T-cell (primary cell): ENCODE measurements at places on chromosomes 4 and X. TPM values are rescaled to one million over a fixed set of nuclear protein-coding genes. Genes with fewer than 3 reads are reported as not detected.

The TMEM35A gene
- total RNA-seq: not detected

DNA sequence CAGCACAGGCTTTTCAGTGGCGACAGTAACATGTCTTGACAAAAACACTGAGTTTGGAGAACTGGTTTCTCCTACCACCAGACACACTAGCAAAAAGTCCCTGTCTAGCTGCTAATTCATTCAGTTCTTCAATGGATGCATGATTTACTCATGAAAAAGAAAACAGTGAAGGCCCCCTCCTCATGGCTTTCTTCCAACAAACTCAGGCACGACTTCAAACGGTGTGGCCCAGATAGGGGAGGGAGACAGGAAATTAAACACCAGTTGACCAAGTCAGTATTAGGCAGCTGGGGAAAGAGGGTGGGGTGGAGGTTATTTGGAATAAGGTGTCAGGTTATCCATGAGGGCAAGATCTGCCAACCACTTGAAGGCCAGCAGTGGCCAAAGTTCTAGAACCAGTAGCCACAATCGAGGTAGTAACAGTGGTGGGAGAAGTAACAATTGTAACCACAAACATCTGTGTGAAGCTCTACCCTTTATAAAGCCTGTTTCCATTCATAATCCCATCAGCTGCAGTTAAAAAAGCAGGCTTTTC, 60.2 kb downstream of the SEPSECS start:
- no peak for DNase-seq

DNA sequence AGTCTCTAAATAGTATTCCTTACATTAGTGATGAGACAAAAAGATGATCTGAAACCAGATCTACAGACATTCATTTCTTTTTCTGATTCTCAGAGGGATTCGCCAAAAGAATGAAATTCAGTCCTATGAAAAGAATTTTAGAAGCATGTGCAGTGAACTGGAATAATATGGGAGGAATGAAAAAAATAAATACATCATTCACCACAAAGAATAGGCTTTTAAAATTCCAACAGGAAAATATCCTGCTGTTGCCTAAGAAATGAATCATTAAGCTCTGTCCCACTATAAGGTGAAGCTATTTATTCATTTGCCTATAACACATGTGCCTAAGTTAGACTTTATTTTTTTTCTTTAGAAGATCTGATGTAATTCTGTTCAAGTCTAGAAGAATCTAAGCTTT, 165.9 kb downstream of the IL15 start:
- DNase-seq: no peak

- DNase-seq: no peak
Observed at GRCh38 chr4:172554588-172554987, 614.0 kb upstream of the GALNT7 start.

The TEX13D gene
- total RNA-seq: not detected

- no peak for DNase-seq
Observed at GRCh38 chr4:648579-649292, 23.4 kb downstream of the PDE6B start.

- DNase-seq: no peak
Observed at GRCh38 chr4:112526061-112526460, 10.1 kb upstream of the NEUROG2 start.

DNA sequence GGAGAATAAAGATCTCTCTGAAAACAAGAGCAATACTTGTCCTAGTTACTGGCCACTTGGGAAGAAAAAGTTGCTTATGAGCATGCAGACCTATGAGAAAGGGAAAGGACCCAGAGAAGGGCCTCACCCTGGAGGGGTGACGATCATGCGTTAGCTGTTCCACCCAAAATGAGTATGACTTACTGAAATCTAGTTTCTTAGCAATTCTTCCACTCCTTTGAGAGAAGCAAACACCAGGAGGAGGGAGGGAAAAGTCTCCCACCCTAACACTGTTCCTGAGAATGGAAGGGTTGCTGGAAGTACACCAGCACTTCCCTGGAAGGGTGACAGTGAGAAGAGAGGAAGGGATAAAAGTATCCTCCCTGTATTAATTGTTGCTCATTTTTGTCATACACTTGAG, 107.9 kb downstream of the ADGRL3 start:
- no peak for DNase-seq

DNA sequence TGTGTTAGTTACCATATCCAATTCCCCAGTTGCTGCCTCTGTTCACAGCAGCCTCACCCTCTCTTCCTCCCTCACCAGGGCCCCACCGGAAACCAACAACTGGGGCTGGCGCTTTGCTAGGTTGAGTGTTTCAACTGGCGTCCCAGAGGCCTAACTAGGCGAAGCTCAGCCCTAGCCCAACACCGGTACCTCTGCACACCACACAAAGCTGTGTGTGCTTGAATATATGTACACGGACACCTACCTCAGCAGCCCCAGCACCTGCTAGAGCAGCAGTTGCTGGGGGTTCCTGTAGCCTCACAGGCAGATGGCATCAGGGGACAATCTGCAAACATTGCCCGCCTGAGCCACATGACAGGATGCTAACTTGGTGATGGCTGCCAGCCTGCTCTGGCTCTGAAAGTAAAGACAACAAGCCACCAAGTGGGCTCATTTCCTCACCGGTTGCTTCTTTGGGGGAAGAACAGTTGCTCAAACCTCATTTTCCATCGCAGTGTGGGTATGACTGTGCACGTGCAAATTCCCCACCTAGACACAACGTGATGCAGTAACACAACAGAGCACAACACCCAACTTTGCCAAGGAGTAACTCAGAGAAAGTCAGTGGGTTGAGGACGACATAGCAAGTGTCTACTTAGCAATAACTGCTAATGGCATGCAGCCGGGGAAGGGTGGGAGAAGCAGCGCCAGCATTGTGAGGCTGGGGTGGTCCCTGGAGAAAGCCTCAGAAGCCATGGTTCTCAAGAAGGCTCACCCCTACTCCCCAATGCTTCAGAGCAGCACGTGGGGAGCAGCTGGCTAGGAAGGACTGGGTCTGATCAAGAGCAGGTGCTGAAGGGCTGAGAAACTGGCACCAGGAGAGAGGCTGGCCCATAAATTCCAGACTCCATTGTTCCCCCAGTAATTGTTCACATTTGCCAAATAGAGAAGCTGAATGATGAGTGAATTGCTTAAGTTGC, 139.5 kb downstream of the SH3KBP1 start:
- DNase-seq: peak; percentile 82

GRCh38 chr4:105206214-105206613, 59.5 kb downstream of the TET2 start:
- DNase-seq: no peak

The GUCY1A1 gene
- 0.33 TPM for total RNA-seq

DNA sequence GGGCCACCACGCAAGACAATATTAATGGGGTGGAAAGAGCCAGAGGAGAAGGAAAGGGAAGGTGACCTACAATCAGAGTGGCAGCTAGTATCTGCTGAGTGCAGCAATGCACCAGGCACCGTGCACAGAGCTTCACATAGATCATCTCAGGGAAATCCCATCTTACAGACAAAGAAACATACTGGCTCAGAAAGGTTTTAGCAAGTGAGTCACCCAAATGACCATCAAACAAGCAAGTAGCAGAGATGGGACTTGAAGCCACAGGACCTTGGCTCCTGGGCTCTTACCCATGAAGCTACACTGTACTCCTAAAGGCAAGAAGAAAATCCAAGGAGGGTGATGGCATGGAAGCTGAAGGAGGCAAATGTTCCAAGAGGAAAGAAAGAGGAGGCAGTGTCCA, 6.8 kb downstream of the ANXA5 start:
- DNase-seq: no peak

GRCh38 chr4:150033901-150034300, 44.3 kb upstream of the DCLK2 start:
- DNase-seq: no peak

The BEX5 gene
- total RNA-seq: 11.1 TPM

The NXF2 gene
- not detected for total RNA-seq

The CASP3 gene
- total RNA-seq: 23.5 TPM

DNA sequence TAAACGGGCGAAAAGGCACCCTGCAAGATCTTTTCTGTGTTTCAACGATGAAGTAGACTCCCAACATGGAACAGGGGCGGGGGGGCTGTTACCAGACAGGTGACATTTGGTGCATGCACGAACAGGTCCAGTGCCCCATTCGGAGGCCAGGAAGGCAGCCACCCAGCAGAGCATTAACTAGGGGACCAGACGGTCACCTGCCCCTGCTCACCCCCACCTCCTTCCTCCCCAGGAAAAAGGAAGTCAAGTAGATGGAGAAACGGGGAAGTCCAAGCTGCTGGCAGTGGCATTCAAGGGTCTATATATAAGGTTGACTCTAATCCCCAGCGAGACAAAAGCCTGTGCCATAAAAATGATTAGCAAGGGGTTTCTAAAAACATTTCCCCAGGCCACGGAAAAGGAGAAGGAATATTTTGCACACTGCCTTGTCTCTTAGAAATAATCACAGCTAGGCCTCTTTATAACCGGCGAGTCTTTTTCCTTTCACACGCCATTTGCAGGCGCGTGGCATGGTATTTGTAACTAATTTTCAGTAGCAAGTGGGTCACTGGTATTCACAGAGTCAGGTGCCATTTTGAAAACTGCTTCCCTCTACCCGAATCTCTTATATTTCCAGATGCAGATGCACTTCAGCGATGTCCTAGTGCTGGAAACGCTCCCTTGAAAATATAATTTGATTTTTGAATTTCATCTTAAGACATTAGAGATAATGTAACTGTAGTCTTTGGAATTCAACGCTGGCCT, 1.2 kb upstream of the TMSB4X start:
- peak; percentile 64 for DNase-seq

The SOX3 gene
- not detected for total RNA-seq

DNA sequence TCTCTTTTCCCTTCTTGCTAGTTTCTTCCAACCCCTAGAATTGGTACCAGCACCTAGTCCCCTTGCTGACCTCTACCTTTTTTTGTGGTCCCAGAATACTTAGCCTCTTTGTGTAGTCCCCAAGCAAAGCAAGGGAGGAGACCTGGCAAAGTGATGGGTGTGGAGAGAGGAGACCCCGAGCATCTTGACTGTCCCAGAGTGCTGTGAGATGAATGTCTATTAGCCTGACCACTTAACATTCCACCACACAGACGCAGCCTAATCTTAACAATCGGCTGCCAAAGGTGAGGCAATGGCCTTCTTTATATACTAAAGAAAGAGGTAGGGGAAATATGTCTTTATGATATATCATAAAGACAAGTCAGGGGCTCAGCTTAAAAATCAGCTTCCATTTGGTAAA, 55.9 kb downstream of the TRIM2 start:
- DNase-seq: no peak

- peak; percentile 34 for DNase-seq
Observed at GRCh38 chr4:25859429-25860148, 3.2 kb downstream of the SEL1L3 start.

- no peak for DNase-seq
Observed at GRCh38 chr4:74374561-74375327, 9.8 kb downstream of the EREG start.

GRCh38 chr4:145890689-145891088, 47.9 kb downstream of the ZNF827 start:
- DNase-seq: no peak
